ENCODE measurements at places on chromosomes 6 and 20.

- DNase-seq, result no peak
These were observed 2.2 kb upstream of the OSER1 start for GRCh38 chr20:44212792-44213191.

DNA sequence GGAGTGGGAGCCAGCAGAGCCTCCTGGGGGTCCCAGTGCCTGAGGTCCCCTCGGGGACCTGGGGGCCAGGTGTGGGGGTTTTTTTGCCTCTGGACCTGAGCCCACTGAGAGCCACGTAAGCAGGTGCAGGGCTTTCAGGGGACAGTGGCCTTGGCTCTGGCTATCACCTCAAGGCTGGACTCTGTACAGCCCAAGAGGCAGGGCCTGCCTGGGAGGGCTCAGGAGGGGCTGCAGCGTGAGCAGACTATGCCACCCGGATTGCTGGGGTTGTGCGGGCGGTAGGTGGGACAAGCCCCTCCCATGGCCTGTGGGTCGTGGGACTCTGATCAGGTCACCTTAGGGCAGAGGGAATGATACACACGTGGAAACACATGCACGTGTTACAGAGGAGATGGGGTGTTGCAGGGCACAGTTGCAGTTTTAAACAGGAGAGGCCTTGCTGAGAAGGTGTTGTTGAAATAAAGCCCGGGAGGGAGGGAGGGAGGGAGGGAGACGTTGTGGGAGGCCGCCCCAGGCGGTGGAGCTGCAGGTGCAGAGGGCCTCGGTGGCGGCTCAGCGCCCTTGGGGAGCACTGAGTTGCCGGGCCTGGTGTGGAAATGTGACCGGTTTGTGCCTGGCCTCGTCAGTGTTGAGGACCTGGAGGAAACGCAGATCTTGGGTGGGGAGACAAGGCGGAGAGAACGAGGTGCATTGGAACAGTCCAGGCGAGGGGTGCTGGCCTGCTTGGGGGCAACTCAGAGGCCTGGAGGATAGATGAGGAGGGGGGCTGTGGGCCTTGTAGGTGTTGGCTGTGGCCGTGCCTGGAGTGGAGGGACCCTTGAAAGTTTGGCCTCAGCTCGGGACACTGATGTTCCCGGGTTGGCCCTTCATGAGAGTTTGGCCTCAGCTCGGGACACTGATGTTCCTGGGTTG, 2.3 kb downstream of the TCEA2 start:
- no peak for DNase-seq

- DNase-seq, result no peak
These were observed 133.1 kb downstream of the LY86 start for GRCh38 chr6:6721606-6722005.

DNA sequence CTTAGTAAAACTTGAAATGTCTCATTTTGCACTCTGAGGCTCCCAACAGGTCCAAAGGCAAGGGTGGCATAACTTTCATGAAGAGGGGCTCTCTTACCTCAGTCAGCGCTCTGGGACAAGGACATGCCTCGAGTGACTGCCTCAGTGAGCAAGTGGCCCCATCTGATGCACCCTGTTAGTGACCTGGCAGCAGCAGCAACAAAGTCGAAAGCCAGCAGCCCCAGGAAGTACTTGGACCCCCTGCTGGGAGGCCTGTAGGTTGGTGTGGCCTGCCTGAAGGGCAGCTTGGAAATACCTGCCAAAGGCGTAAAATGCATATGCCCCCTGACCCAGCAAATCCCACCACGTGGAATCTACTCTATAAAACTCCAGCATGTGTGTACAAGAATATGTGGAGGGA, 13.2 kb downstream of the MAP1LC3A start:
- DNase-seq, result no peak

DNA sequence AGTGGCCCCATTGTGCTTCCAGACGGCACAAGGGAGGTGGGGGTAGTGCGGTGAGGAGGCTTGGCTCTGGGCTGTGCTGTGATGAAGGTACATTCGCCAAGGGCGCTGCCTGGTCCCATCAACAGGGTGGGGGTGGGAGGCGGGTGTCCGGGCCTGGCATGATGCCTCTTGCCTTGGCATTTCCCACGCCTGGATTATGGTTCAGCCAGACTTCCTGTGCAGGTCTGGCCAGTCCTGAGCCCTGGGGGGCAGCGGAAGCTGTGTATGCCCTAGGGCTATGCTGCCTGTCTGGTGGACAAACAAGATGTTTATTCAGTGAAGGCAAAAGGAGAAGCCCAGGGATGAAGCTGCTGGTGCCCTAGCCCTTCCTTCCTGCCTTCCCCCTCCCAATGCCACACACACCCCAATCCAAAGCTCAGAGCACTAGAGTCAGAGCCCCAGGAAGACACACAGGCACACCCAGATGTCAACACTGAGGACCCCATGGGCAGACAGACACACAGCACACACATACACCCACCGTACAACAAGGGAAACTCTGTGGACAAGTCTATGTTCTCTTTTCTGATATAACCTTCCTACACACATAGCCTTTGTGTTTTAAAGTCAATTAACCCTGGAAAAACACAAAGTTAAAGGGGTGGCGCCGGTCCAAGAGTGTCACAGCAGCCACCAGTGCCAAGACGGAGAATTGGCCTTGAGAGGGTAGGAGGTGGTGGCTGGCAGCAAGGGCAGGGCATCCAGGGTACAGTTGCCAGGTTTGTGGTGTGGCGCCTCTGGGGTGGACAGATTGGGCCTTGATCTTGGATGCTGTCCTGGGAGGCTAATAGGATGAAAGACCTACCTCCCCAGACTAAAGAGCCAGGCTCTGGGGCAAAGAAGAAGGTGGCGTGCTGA, 54.7 kb upstream of the SAYSD1 start:
- no peak for DNase-seq

- DNase-seq, result no peak
These were observed 276.5 kb upstream of the CITED2 start for GRCh38 chr6:139650941-139651340.

- peak; percentile 76 for DNase-seq
These were observed 660 bp upstream of the TFB1M start for GRCh38 chr6:155314773-155315515.

DNA sequence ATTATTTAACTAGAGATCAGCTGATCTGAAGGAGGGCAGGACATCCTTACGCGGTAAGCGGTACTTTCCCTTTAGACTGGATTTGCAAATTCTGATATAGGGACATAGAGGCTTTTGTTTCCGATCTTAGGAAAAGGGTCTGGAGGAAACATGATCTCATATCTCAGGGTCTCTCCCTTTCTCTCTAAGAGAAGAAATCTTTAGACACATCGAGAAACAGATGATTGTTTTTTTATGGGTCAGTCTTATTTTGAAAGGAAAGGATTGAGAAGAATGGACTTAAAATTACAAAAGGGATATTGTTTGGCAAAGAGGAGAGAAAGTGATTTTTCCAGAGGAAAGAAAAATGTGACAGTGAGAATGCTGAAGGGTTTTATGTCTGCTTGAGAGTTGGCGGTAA, 83.9 kb upstream of the OGFRL1 start:
- DNase-seq, result no peak

GRCh38 chr20:3221398-3222226, 12.3 kb downstream of the ITPA start:
- DNase-seq, result no peak

- DNase-seq, result no peak
These were observed 183.2 kb downstream of the SIM1 start for GRCh38 chr6:100281471-100281901.

GRCh38 chr6:24982231-24982630, 46.5 kb upstream of the RIPOR2 start:
- no peak for DNase-seq

GRCh38 chr6:125586074-125586473, 163.4 kb upstream of the HEY2 start:
- no peak for DNase-seq

- DNase-seq, result no peak
These were observed 69.4 kb downstream of the FOXC1 start for GRCh38 chr6:1679031-1679687.

DNA sequence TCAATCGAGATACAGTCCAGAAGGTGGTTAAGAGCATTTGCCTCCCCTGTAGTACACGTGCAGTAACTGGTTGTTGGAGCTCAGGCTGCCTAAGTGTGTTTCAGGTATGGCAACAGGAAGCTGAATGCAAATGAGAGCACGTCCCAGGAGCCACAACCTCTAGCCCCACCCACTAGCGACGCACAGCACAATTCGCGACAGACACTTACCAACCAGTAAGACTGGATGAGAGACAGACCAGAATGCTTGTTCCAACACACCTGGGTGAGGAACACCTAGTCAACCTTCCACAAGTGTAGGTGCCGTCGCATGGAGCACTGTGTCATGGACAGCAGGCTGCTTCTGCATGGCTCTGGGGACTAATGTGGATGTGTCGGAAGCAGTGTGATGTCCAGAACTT, 7.2 kb upstream of the SERPINB1 start:
- peak; percentile 80 for DNase-seq

- peak; percentile 57 for DNase-seq
These were observed 63.1 kb upstream of the KLHL31 start for GRCh38 chr6:53728570-53729194.

- no peak for DNase-seq
These were observed 123.6 kb upstream of the SLC35B3 start for GRCh38 chr6:8558953-8559352.

- DNase-seq, result no peak
These were observed 136.1 kb downstream of the TFAP2A start for GRCh38 chr6:10278746-10279145.

DNA sequence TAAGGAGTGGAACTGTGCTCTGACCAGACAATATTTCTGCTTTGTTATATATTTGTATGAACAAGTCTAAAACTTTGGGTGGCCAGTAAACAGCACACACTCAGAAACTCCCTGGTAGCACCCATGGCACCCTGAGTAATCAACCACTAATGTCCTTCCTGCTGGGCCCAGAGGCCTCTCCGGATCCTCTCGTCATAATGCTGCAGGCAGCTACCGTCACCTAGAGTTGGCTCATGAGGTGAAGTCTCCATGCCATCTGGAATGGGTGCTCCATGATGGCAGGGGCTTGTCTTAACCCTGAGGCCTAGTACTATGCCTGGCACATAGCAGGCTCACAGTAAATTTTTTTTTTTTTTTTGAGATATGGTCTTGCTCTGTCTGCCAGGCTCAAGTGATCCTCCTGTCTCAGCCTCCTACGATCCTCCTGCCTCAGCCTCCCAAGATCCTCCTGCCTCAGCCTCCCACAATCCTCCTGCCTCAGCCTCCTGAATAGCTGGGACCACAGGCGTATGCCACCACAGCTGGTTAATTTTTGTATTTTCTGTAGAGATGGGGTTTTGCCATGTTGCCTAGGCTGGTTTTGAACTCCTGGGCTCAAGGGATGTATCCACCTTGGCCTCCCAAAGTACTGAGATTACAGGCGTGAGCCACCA, 3.0 kb upstream of the SDCBP2 start:
- DNase-seq, result no peak

GRCh38 chr6:36793913-36794712, 45.1 kb downstream of the CPNE5 start:
- no peak for DNase-seq

DNA sequence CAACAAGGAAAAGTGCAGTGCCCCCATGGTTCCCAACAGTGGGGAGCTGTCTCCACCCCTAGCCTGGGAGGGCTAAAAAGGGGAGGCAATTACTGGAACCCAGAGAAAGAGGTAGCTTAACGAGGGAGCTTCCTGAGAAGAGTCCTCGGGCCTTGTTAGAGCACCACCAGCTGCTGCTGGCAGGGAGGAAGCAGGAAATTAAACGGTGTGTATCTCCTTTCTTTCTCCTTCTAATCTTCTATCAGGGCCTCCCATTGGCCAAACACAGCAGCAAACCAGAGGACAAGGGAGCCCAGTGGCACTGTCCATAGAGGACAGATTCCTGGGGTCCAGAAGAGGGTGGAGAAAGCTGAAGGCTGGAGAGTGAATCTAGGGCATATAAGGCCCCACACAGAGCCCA, 7.6 kb upstream of the BTN2A2 start:
- no peak for DNase-seq

DNA sequence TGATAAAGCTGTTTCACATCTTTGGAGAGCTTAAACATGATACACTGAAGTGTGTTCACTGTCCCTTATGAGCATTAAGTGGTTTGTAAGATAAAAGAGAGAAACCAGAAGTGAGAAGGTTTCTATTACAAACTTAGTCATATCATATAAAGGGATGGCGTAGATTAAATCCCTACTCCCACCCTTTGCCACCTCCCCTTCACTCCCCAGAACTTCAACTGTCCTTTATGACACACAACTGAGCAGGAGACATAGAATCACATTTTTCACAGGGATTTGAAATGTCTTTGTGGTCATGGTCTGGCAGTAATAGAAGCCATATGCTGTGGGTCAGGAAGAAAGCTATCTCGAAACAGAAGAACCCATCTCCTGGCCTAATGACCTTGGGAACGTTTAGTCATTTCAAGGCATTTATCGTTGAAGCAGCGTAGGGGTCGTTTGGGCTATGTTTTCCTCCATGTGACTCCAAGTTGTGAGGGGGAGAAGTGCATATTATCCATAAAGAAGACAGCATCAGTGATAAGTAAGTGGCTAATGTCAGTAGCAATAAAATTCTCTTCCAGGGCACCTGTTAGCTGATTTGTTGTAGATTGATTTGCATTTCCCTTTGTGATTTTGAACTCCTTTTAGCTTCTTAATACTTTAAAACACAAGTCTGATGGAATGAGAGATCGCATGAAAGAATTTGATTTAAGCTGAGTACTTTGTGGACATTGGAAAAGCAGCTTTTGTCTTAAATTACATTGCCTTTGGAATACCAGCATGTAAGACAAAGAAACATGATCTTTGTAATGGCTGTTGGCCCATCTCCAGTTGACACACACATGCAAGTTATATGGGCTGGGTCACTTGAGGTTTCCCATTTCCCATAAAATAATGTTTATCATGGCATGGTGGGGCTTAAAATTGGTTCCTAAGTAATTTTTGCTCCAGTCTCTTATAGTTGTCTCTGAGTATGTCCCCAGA, 501.5 kb upstream of the FLRT3 start:
- no peak for DNase-seq

GRCh38 chr6:136429264-136430065, 120.8 kb downstream of the MAP7 start:
- DNase-seq, result no peak

GRCh38 chr20:9300080-9300479, 214.3 kb upstream of the LAMP5 start:
- no peak for DNase-seq

- DNase-seq, result no peak
These were observed 170.9 kb upstream of the EXOC2 start for GRCh38 chr6:863831-864230.

- no peak for DNase-seq
These were observed 37.0 kb upstream of the MCUR1 start for GRCh38 chr6:13851330-13851729.

DNA sequence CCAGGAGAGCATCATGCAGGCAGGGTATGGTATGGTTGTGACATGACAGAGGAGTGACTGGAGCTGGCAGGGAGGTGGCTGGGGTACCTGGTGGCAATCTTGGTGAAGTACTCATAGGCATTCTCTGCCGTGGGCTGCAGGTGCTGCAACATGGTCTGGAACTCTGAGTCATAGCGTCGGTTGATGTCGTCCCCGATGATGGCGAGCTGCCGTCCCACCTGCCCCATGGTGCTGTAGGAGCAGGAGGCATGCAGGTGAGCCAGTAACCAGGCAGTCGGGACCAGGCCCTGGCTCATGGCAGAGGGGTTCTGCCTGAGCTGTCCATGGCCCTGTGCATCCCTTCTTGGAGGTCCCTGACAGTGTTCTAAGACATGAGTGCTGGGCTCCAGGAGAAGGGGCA, 4.9 kb downstream of the BAK1 start:
- DNase-seq, result no peak

- DNase-seq, result no peak
These were observed 152.3 kb upstream of the CDH4 start for GRCh38 chr20:61099806-61100205.

All from CD4-positive, alpha-beta T cell treated with Interleukin-10 for 1 hour (primary cell).